Stomach (tissue), 19 donors: ENCODE measurements at places on chromosomes 12 and 14. TPM values are rescaled to one million over a fixed set of nuclear protein-coding genes. Genes with fewer than 3 reads are reported as not detected.

DNA sequence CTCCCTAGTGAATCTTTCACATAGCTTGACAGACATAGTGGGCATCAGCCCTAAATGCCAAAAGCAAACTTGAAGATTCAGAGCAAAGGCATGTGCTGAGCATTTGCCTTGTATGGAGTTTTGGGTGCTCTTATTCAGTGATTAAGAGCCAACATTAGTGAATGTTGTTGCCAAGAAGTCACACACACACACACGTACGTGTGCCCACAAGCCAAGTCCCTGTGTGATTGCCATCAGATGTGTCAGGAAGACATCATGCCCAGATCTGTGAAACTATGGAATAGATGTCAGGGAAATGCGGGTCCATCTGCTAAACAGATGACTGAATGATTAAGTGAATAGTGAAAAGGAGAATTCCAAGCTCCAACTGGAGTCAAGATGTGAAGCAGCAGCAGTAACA lies 149.0 kb downstream of the AKAP6 start:
- H3K36me3 ChIP-seq: no peaks in the 10 kb centered on the region
- no peak for DNase-seq
- H3K4me1 ChIP-seq: no peaks in the 10 kb centered on the region

- no peaks in the 10 kb centered on the region for H3K36me3 ChIP-seq
- no peak overlapping the region for H3K4me3 ChIP-seq
- H3K4me1 ChIP-seq: no peaks in the 10 kb centered on the region
- no peak for DNase-seq
- H3K27me3 ChIP-seq: no peaks in the 10 kb centered on the region
- H3K27ac ChIP-seq: no peak overlapping the region
These were observed 10.9 kb upstream of the P2RX7 start for GRCh38 chr12:121121805-121122204.

DNA sequence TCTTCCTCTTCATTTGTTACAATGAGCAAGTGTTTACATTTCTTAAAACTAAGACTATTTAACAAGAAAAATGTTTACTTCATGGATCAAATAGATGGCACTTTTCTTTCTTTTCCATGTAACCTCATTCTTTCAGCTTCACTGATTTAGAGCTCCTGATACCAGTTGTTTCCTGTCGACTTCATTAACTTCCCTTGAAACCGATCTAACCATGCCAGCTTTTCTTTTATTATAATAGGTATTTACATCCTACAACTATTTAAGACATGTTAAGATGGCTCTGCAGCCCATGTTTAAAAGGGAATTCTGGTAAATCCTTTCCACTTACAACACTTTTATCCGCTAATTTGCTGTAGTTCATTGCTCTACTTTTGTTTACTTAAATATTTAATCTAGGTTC lies 107.3 kb upstream of the DCN start:
- no peaks in the 10 kb centered on the region for H3K27me3 ChIP-seq
- peaks cover 6% of the 10 kb centered on the region for H3K4me1 ChIP-seq
- no peak for DNase-seq
- H3K36me3 ChIP-seq: no peaks in the 10 kb centered on the region
- H3K4me3 ChIP-seq: no peak overlapping the region

DNA sequence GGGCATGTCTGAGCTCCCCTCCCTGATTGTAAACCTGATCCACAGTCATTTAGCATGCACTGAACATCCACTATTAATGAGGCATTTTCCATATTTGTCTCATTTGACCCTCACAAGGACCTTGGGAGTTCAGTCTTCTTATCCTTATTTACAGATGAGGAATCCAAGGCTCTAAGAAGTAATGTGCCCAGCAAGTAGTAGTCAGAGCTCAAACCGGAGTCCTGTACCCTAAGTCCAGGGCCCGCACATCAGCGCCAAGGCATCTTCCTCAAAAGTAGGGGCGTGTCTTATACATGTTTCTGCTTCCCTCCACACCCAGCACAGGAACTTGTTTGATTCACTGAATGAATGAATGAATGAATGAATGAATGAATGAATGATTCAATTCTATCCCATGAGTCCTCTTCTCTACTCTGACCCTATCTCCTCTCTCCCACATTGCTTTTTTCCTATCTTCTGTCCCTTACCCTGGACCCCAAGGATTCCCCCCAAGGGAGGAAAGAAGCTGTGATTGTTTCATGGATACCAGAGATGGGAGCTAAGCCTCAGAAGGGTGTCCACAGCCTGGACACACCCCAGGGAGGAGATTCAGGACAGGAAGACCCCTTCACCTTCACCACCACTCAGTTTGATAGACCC lies 21.8 kb upstream of the KRT8 start:
- peak overlapping the region; percentile 76 for H3K27ac ChIP-seq
- H3K4me3 ChIP-seq: no peak overlapping the region
- peaks cover 36% of the 10 kb centered on the region for H3K4me1 ChIP-seq
- no peaks in the 10 kb centered on the region for H3K27me3 ChIP-seq

- DNase-seq: no peak
- no peak overlapping the region for H3K4me3 ChIP-seq
- no peaks in the 10 kb centered on the region for H3K27me3 ChIP-seq
- no peaks in the 10 kb centered on the region for H3K4me1 ChIP-seq
- no peak overlapping the region for H3K27ac ChIP-seq
- no peaks in the 10 kb centered on the region for H3K36me3 ChIP-seq
These were observed 178.1 kb upstream of the ARHGAP5 start for GRCh38 chr14:31898838-31899528.

DNA sequence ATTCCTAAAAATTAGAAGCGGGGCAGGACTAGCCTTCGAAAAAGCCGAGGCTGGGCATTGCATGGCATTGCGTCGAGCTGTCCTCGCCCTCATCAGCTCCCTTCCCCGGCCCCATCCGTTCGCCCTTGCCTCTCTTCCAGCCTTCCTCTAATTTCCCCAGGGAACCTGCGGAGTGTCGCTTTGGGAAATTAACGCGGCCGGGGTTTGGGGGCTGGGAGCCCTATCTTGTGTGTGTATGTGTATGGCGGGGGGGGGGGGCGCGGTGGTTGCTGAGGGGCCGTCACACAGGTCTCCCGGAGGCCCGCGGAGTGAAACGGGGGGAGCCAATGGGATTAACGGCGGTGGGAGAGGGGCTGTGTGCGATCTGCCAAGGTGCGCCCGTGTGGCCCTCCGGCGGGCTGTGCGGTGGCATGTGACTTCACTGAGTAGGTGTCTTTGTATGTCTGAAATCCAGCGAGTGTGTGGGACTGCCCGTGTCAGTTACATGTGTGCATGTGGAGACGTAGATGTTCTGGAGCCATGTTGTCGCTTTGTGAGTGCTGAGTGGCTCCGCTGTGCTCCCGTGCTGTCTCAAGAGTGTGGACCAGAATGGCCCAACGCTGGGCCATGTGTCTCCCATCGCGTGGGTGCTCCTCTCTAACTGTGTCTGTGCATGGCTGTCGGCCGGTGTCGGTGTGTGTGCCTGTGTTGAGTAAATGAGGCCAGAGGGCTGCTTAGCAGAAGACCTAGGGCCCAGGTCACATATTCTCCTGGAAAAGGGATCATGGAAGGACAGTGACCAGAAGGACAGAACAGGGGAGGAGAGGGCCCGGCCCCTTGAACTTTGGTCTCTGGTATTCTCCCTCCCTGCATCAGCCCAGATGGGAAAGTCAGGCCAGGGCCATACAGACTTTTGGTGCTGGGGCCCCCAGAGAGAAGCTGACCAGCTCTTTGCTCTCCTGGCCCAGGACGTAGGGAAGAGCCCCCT lies 1.5 kb downstream of the PTMS start:
- H3K4me3 ChIP-seq: peak overlapping the region; percentile 77
- H3K27me3 ChIP-seq: peaks cover 7% of the 10 kb centered on the region
- peaks cover 57% of the 10 kb centered on the region for H3K4me1 ChIP-seq
- H3K36me3 ChIP-seq: peaks cover 12% of the 10 kb centered on the region

The KCNK13 gene
- not detected for total RNA-seq

The TOMM20L gene
- not detected for total RNA-seq
